ENCODE measurements at places on chromosomes 1 and 21.

- DNase-seq = no peak
These were observed 31.0 kb upstream of the POU3F1 start for GRCh38 chr1:38077523-38078147.

- DNase-seq = no peak
These were observed 68.7 kb downstream of the LMX1A start for GRCh38 chr1:165287781-165288180.

GRCh38 chr1:199482426-199482825 lies 545.1 kb upstream of the NR5A2 start:
- no peak for DNase-seq

DNA sequence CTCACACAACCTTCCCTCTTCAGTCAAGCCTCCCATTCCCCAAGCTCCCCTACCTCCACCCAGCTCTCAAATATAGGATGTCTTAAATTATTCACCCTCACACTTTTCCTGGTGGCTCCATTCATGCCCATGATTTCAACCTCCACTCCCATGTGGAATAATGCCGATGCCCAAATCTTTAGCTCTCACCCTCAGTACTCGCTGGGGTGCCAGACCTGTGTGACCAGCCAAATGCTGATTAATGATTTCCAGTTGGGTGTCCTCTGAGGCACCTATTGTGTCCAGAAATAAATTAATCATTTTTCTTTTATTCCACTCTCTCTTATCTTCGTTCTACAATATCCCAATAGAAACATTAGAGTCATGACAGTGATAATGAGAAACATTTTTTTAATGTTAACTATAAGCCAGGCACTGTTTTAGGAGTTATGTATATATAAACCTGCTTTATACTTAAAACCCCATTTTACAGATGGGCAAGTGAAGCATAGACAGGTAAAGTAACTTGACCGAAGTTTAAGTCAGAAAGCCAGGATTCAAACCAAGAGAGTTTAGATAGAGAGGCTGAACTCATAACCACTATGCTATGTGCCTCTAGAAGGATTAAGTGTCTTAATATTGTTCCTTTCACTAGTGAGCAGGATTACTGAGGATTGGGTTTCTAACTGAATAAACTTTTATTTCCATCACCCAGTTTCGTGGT lies 209.7 kb downstream of the DUSP10 start:
- DNase-seq = no peak

GRCh38 chr21:38544661-38545060 lies 46.4 kb upstream of the ERG start:
- no peak for DNase-seq

GRCh38 chr1:94643819-94644218 lies 102.3 kb upstream of the F3 start:
- DNase-seq = no peak

- no peak for DNase-seq
These were observed 63.5 kb upstream of the C1orf174 start for GRCh38 chr1:3963554-3963953.

DNA sequence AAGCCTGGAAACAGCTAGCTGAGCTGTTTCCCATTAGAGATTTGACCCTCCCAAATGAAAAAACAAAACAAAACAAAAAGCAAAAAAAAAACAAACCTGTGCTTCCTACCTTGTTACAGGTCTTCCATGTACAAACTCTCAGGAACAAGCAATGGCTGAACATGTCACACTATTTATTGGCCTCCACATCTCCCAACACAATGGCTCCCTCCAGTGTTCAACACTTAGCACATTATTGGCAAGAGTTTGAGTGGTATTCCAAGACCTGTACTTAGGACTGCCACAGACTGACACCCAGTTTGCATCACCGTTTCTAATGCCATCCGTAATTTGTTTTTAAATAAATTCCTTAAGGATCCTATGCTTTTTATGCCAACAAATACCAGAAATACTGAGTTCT lies 195.0 kb upstream of the OLFM3 start:
- no peak for DNase-seq

GRCh38 chr1:236688705-236689104 lies 2.4 kb downstream of the ACTN2 start:
- no peak for DNase-seq

DNA sequence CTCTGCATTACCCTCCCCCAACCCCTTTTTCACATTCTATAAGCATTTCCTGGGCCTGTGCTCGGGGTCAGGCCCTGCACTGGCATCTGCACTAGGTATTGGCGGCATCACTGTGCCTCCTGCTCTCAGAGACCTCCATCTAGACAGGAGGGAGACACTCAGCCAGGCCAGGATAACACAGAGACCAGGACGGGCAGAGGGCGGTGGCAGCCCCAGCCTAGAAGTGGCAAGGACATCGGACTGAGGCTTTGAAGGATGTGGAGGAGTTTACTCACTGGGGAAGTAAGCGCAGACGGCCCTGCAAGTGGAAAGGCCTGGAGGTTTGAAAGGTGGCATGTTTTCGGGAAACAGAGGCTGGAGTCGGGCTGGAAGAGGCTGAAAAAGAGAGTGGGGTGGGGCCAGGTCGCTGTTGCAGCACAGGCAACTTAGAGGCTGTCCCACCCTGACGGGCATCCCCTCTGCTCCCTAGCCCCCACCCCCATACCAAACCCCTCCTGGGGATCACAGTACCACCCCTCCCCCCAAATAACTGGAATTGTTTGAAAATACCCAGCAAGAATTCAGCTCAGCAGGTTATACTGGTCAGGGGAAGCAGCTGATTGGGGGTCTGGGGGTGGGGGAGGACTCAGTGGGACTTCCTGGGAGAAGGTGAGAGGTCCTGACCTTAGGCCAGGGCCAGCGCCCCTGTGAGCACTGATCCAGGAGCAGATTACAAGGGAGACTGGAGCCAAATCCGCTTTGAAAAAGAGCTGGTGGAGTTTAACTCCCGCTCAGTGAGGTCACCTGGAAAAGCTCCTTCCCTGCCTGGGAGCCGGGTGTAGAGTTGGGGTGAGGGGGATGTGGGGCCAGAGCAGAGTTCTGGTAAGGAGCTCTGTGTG lies 121.8 kb upstream of the WNT4 start:
- no peak for DNase-seq

GRCh38 chr1:44590475-44590874 lies 83.8 kb downstream of the TMEM53 start:
- DNase-seq = no peak

GRCh38 chr1:39755965-39756659 lies 15.0 kb downstream of the OXCT2 start:
- no peak for DNase-seq

- no peak for DNase-seq
These were observed 5.0 kb downstream of the FAF1 start for GRCh38 chr1:50955116-50955515.

GRCh38 chr1:53593758-53594380 lies 134.7 kb downstream of the DMRTB1 start:
- no peak for DNase-seq

- DNase-seq = no peak
These were observed 168.3 kb downstream of the RHOU start for GRCh38 chr1:228903434-228904071.

- DNase-seq = no peak
These were observed 13.7 kb downstream of the HEATR1 start for GRCh38 chr1:236590553-236591150.

GRCh38 chr1:100868364-100868995 lies 26.2 kb downstream of the EXTL2 start:
- DNase-seq = no peak

Measured in stimulated activated CD4-positive, alpha-beta T cell treated with anti-CD3 and anti-CD28 coated beads, Interleukin-4, amount 100 ng/mL, for 24 hours (primary cell).